ENCODE measurements at places on chromosomes 1 and 21.

- DNase-seq: no peak
These were observed 1.3 kb downstream of the ACTRT2 start for GRCh38 chr1:3022511-3022973.

GRCh38 chr1:116382857-116383483 lies 9.9 kb downstream of the ATP1A1 start:
- no peak for DNase-seq

DNA sequence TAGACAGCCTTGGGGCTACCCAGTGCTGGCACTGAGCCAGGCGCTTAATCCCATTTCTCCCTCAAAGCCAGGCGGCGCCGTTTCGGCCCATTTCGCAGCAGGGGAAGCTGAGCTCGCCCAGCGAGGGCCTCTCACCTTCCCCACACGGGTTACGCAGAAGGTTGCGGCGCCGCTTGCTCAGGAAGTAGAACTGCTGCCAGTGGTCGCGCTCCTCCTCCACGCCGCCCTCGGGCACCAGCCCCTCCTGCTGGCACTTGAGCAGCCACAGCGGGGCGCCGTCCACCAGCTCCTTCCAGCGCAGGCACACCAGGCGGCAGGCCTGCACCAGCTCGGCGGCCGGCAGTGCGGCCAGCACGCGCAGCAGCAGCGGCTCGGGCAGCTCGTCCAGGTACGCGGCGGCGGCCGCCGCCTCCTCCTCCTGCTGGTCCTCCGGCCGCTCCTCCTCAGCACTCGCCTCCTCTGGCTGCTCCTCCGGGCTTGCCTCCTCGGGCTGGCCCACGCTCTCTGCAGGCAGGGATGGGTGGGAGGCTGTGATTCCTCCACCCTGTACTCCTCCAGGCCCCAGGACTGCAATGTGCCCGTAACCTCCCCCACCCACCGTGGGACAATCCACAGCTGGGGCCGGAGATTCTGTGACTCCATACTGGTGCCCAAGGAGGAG lies 3.8 kb downstream of the FBXO2 start:
- DNase-seq: peak; percentile 71

- no peak for DNase-seq
These were observed 27.5 kb upstream of the COL9A2 start for GRCh38 chr1:40344597-40344996.

GRCh38 chr1:26132128-26132833 lies 20.7 kb downstream of the PDIK1L start:
- no peak for DNase-seq

DNA sequence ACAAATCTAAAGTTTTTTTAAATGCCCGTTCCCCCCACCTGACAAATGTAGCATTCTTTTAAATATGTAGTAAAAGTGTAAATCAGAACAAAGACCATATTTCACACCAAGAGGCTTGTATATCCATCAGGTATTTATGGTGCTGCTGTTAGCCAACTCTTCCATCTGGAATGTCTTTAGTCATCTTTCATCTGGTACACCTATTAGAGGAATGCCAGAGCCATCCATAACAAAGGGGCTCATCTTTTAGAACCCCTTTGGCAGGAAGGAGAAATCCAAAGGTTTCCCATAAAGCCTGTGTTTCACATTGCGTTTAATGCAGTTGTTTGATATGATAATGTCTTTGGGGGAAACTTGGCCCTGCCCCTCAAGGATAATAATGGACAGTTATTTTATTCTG lies 79.3 kb upstream of the C1orf87 start:
- no peak for DNase-seq

- no peak for DNase-seq
These were observed 53.3 kb upstream of the HMGB4 start for GRCh38 chr1:33810571-33810970.

- DNase-seq: no peak
These were observed 32.7 kb downstream of the HSPG2 start for GRCh38 chr1:21904454-21904703.

DNA sequence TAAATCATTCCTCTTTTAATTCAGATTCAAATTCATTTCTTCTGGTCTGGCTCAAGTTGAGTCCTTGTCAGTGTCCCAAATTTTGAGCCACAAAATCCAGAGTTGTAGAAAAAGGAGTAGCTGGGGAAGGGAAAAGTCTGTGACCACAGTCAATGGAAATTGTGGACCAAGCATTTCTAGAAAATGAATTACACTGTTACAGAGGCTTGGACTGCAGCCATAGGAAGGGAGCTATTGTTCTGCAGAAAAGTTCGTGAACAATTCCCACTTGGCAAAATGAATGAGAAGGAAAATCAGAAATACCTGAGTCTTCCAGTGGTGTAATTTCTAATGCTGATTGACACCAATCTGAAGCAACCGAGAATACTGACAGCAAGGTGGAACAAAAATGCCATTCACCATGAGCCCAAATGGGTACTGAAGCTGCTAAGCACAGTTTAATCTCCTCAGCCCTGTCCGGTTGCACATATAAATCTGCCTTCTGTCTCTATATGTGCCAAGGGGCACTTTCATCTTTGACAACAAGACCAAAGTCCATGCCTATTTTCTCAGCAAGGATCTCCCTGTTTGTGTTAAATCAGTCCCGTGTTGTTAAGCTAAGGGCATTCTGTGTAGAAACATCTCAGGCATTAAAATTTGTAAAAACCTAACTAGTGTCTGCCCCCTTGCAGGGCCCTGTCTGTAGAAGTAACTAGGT lies 51.3 kb downstream of the TEX35 start:
- no peak for DNase-seq

DNA sequence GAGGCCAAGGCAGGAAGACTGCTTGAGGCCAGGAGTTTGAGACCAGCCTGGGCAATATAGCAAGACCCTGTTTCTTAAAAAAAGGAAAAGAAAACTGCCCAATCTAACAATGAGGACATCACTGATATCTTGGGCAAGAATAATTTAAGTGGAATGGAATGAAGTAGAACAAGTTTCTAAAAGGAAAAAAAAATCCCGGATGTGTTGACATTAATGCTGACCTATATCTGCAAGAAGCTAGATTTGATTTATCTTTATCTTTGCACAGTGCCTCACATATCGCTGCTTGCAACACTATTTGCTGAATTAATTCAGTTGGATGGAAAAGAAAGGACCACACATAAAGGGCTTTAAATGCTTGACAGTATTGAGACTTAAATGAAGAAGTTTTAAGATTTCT lies 27.8 kb downstream of the DIPK1A start:
- DNase-seq: no peak
